Stimulated activated CD4-positive, alpha-beta T cell treated with anti-CD3 and anti-CD28 coated beads, Interleukin-4, amount 100 ng/mL, for 48 hours (primary cell): ENCODE measurements at places on chromosomes 16 and 17.
A peak's percentile ranks its signal among the peaks of the same experiment; 100 is the strongest.

- no peak for DNase-seq
These were observed 50.2 kb downstream of the COX10 start for GRCh38 chr17:14119546-14119945.

DNA sequence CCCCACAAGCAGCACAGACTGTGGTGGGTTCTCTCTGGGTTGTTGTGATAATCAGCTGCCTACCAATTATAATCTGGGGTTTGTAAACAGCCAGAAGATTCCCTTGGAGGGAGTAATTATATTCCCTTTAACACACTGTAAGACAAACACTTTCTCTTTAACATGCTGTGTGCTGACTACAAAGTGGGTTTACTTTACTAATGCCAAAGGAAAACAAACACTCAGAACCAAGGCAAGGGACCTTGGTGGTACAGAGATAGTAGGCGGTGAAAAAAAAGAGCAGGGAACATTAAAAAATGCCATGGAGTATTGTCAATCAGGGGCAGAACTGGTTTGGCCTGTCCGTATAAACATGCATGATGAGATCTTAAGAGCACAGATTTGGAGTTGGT lies 3.0 kb upstream of the VAT1L start:
- DNase-seq = no peak

GRCh38 chr16:50696575-50697420 lies 3.4 kb downstream of the NOD2 start:
- peak; percentile 46 for DNase-seq

GRCh38 chr16:48629016-48629415 lies 19.0 kb upstream of the N4BP1 start:
- DNase-seq = no peak

DNA sequence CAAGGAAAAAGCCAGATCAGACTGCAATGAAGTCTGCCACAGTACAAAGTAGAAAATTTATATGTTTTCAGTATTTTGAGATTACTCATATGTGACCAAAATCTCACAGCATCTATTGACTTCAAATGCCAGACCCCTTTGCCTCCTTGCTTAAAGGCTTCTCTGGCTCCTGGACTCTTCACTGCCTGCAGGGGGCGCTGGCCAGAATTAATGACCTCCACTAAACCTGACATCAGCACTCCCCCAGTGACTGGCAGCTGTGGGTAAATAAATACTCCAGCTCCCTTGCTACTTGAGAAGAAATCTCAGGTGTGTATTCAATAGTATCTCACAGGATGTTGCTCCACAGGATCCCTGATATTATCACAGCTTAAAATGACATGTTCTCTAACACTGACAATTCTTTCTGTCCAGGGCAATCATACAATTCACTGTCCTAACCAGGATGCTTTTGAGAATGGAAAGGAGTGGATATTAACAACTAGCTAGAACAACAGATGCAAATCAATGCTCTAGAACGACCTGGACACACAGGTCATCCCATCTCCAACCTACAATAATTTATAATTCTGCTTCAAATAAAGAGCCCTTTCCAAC lies 4.0 kb downstream of the BECN1 start:
- peak; percentile 67 for DNase-seq

DNA sequence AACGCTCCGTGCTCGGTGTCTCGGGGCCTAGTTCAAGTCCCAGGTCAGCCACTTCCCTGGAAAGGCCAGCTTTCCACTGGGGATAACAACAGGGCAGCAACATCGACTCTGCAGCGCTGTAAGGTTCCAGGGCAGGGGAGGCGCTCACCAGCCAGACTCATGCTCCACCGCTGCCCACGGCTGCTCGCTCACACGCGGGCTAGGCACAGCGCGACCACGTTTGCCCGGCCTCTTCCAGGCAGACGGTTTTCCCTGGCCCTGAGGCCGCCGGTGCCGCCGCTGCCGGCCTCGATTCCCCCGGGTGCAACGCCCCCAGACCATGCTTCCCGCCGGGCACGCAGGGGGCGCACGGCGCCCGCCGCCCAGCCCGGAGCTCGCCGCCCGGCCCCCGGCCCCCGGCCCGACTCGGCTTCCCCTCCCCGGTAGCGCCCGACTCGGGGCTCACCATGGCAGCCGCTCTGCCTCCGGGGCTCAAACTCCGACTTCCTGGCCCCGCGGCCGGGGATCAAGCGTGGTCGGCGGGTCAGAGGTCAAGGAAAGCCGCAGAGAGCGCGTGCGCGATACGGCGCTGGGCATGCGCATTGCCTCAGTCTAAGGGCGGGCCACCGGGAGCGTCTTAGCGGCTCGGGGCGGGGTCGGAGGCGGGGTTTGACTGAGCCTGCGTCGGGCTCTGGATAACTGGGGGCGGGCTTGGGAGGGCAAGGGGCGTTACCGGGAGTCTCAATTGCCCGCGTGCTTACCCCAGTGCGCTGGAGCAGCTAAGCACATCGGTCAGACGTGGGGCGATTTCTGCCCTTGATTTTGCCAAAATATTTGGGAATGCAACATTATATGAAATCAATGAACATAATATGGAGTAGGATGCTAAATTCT lies at the start of gene PAM16:
Gene PAM16 (minus strand): TSS at position 535 of the 873 bp plus-strand sequence. CDS start 87 bp downstream, at position 448.
- peak; percentile 99 for DNase-seq

- DNase-seq = peak; percentile 23
These were observed 27.6 kb upstream of the PITPNA start for GRCh38 chr17:1590029-1590746.
